Stimulated activated CD4-positive, alpha-beta T cell treated with anti-CD3 and anti-CD28 coated beads, Interleukin-12 subunit alpha, Interleukin-12 subunit beta, amount 100 ng/mL, for 24 hours (primary cell): ENCODE measurements at places on chromosomes 7 and 10.

GRCh38 chr7:141436575-141437075 is 114.6 kb upstream of the AGK start:
- DNase-seq, result no peak

DNA sequence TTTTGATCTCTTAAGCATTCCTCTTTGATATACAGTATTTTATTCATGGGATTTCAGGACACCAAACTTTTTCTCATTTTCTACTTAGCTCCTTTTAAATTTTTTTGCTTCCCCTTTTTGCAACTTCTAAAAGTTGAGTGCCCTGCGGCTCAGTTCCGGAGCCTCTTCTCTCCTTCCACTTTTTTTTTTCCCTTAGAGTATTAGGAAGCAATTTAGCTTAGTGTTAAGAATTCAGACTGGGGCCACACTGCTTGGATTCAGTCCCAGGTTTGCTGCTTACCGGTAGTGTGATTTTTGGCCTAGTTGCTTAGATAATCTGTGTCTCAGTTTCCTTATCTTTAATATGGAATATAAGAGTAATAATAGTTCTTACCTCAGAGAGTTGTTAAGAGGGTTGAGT is 3.4 kb downstream of the STAM start:
- DNase-seq, result no peak

DNA sequence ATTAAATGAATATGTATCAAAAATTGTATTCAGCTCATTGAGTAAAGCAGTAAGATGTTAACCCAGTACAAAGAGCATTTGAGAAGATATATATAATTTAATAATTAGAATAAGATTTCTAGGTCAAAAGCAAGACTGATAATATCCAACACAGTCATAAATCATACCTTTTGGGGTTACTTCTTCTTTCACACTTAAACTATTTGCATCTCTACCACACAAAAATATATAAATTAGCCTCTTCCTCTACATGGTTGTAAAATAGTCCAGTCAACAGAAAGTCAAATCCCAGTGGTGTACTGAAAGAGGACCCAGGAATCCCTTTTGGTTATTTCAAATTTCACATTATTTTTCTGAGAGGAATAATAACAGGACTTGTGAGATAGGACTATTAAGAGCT is 204.6 kb upstream of the INHBA start:
- DNase-seq, result no peak

- DNase-seq, result no peak
Observed at GRCh38 chr10:16941870-16942269, 124.6 kb upstream of the RSU1 start.

DNA sequence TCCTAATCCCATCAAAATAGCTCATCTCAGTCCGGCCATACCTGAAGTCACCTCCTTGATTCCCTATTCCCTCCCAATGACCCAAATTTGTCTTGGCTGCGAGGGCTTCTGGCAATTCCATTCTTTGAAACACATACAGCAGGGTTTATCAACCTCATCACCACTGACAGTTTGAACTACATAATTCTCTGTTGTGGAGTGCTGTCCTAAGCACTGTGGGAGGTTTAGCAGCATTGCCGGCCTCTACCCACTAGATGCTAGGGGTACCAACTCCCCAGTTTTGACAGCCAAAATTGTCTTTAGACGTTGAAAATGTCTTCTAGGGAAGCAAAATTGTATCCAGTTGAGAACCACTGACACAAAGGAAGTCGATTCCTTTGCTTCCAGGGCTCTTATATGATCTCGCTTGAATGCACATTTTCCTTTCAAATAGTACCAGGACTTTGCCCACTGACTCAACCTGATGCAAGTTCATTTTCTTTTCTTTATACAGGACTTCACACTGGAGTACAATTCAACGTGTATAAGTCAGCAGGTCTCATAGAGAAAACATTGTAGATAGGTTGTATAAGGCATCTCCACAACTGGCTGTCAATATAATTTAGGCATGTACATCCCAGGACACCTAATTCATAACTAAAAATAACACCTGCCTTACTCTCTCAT is 133.3 kb downstream of the STRA8 start:
- no peak for DNase-seq

- DNase-seq, result no peak
Observed at GRCh38 chr10:79236433-79236765, 110.9 kb upstream of the PPIF start.

- no peak for DNase-seq
Observed at GRCh38 chr10:12375076-12375504, 25.7 kb downstream of the CAMK1D start.

GRCh38 chr7:36037121-36037662 is 115.9 kb upstream of the EEPD1 start:
- no peak for DNase-seq

- DNase-seq, result no peak
Observed at GRCh38 chr10:131832056-131832685, 68.6 kb upstream of the PPP2R2D start.

DNA sequence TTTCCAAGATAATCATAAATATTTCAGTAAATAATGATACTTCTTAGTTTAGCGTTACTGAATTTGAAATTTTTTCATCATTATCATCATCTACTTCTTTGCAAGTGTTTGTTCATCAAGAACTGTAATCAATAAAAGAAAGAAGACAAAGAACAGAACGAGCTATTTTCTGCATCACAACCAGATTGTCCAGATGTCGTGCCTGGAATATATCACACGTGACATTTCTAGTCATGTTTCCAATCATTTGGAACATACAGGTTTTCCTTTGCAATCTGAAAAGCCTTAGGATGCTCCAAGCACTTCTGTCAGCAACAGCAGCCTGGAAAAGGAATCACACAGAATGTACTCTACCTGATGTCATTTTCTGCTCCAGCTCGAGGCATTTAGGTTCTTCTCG is 107.4 kb downstream of the FAM107B start:
- no peak for DNase-seq

DNA sequence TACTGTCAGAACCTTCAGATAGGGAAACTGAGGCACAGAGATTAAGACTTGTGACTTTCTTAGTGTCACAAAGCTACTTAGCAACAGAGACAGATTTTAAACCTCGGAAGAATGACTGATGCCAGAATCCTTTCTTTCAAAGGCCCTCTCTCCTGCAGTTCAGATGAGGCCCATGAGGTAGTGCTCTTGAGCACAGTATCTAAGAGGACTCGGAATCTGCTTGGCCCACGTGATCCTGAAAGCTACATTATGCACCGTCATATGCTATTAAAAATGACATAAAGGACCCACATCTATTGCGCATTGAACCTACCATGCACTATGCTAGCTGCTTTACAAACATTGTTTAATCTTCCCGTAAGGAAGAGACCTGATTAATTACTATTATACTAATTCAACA is 355.9 kb downstream of the SFMBT2 start:
- no peak for DNase-seq

GRCh38 chr10:59047180-59047579 is 129.3 kb upstream of the PHYHIPL start:
- no peak for DNase-seq

GRCh38 chr10:6406220-6407033 is 173.6 kb downstream of the PRKCQ start:
- no peak for DNase-seq

GRCh38 chr7:36599645-36600313 is 124.5 kb downstream of the AOAH start:
- DNase-seq, result no peak

- no peak for DNase-seq
Observed at GRCh38 chr7:123916240-123916724, 8.8 kb upstream of the SPAM1 start.

DNA sequence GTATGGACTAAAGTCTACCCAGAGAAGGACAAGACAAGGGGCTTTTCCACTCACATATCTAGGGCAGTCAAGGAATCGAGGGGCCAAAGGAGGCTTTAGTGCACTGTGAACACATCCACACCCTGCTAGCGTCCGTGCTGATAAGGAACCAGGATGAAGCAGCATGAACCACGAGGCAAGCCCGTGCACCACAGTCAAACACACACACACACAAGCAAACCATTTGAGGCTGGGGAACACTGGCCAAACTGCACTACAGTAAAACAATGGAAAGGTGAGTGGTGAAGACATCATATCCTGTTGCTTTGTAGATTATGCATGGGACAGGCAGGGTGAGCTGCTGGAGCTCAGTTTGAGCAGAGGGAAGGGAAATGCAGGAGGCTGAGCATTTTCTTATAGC is 177.4 kb upstream of the CDCA7L start:
- DNase-seq, result no peak
